ENCODE measurements at places on chromosomes 13 and 19. TPM values are rescaled to one million over a fixed set of nuclear protein-coding genes. Genes with fewer than 3 reads are reported as not detected.

Gene KIR3DL2
- total RNA-seq, result not detected

Gene ZNF626
- 5.3 TPM for total RNA-seq

Gene CXCL17
- not detected for total RNA-seq

Gene ADM5
- total RNA-seq, result 0.59 TPM

Gene ERICH6B
- total RNA-seq, result not detected

Gene TMEM145
- total RNA-seq, result not detected

Gene RUBCNL
- 18.5 TPM for total RNA-seq
